ENCODE measurements at places on chromosomes 3 and 15. TPM values are rescaled to one million over a fixed set of nuclear protein-coding genes. Genes with fewer than 3 reads are reported as not detected.

The TOMM70 gene
- 54.9 TPM for total RNA-seq

The C3orf38 gene
- total RNA-seq: 18.6 TPM

The POLQ gene
- total RNA-seq: 12.3 TPM

The CLDN18 gene
- 0.17 TPM for total RNA-seq

The HTR3E gene
- total RNA-seq: not detected

The HLTF gene
- total RNA-seq: 73.4 TPM

The SNX33 gene
- 8.3 TPM for total RNA-seq

The MKRN2 gene
- 27.9 TPM for total RNA-seq

The USP13 gene
- total RNA-seq: 22.7 TPM

The JMJD7 gene
- total RNA-seq: 13.5 TPM

The ILDR1 gene
- total RNA-seq: 2.9 TPM

The NRG4 gene
- total RNA-seq: 1.0 TPM

The PTX3 gene
- 0.37 TPM for total RNA-seq

The SLC6A11 gene
- not detected for total RNA-seq

The ZPLD1 gene
- not detected for total RNA-seq

The POLR2M gene
- 86.2 TPM for total RNA-seq

DNA sequence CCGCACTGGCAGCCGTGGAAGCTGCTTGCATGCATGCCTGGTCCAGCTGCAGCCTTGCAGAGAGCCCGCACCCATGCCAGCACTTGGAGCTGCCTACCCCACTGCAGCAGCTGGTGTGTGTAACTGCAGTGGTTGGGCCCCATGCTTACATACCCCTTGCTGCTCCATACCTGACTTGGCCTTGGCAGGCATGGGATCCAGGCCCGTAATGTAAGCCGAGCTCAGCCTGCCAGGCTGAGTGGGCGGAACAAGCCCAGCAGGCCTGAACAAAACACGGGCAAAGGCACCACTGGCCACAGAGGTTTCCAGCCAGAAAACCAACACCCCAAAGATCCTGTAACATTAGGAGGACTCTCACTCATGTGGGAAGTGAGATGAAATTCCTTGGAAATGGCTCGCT is 48.3 kb downstream of the SLC6A20 start:
- H3K27ac ChIP-seq: no peak overlapping the region
- H3K27me3 ChIP-seq: no peaks in the 10 kb centered on the region
- H3K4me1 ChIP-seq: no peaks in the 10 kb centered on the region
- no peak for DNase-seq
- no peak overlapping the region for H3K4me3 ChIP-seq

DNA sequence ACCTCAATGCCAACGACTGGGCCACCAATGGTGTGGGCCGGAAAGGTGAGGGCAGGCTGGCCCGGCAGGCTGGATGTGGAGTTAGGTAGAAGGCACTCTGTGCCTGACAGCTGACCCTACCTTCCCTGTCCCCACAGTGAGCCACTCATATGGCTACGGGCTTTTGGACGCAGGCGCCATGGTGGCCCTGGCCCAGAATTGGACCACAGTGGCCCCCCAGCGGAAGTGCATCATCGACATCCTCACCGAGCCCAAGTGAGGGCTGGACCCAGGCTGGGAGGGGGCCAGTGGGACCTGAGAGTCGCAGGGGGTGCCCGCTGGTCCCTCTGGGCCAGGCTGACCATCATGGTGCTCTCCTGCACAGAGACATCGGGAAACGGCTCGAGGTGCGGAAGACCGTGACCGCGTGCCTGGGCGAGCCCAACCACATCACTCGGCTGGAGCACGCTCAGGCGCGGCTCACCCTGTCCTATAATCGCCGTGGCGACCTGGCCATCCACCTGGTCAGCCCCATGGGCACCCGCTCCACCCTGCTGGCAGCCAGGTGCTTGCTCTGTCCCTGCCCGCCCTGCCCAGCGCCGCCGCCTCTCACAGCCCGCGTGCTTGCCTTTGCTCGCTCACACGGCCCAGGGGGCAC is 4.5 kb upstream of the FES start:
- H3K4me3 ChIP-seq: no peak overlapping the region
- no peak overlapping the region for H3K27ac ChIP-seq
- no peak for DNase-seq
- peaks cover 11% of the 10 kb centered on the region for H3K36me3 ChIP-seq
- H3K27me3 ChIP-seq: no peaks in the 10 kb centered on the region
- no peaks in the 10 kb centered on the region for H3K4me1 ChIP-seq

- H3K27me3 ChIP-seq: peaks cover 13% of the 10 kb centered on the region
- DNase-seq: no peak
- no peak overlapping the region for H3K27ac ChIP-seq
- no peaks in the 10 kb centered on the region for H3K4me1 ChIP-seq
- no peaks in the 10 kb centered on the region for H3K36me3 ChIP-seq
Observed at GRCh38 chr3:73509066-73509465, 115.7 kb downstream of the PDZRN3 start.

GRCh38 chr3:102646557-102646956 is 211.7 kb downstream of the ZPLD1 start:
- no peaks in the 10 kb centered on the region for H3K27me3 ChIP-seq
- no peak overlapping the region for H3K4me3 ChIP-seq
- H3K4me1 ChIP-seq: no peaks in the 10 kb centered on the region
- no peak for DNase-seq
- no peak overlapping the region for H3K27ac ChIP-seq
- H3K36me3 ChIP-seq: no peaks in the 10 kb centered on the region

DNA sequence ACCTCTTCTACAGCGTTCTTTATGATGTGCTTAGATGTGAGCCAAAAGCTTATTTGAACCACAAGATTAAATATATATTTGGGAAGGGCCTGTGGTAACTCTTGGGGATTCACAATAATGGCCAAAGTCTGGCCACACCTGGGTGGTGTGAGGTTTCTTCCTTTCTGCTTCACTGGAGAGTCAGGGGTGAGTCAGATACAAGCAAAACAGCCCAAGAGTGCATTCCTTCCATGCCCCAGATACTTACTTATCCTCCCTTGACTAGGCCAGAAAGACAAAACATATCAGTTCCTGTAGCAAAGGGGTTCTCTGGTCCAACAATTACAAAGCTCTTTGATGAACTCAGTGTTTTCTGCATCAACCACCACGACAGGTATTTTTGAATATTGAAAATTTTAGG is 941 bp downstream of the ZBED2 start:
- peaks cover 33% of the 10 kb centered on the region for H3K4me1 ChIP-seq
- no peaks in the 10 kb centered on the region for H3K27me3 ChIP-seq
- H3K4me3 ChIP-seq: peak overlapping the region; percentile 44
- no peaks in the 10 kb centered on the region for H3K36me3 ChIP-seq
- DNase-seq: no peak

GRCh38 chr3:130543322-130543721 is 26.3 kb downstream of the COL6A6 start:
- no peaks in the 10 kb centered on the region for H3K4me1 ChIP-seq
- no peaks in the 10 kb centered on the region for H3K36me3 ChIP-seq
- H3K27ac ChIP-seq: no peak overlapping the region
- no peak for DNase-seq
- no peak overlapping the region for H3K4me3 ChIP-seq

GRCh38 chr3:196518966-196519717 is 4.0 kb upstream of the SMCO1 start:
- H3K27ac ChIP-seq: no peak overlapping the region
- DNase-seq: peak; percentile 86
- H3K36me3 ChIP-seq: no peaks in the 10 kb centered on the region
- H3K4me3 ChIP-seq: no peak overlapping the region
- H3K27me3 ChIP-seq: no peaks in the 10 kb centered on the region

GRCh38 chr3:23202203-23202920 is 765 bp upstream of the UBE2E2 start:
- peaks cover 16% of the 10 kb centered on the region for H3K27me3 ChIP-seq
- no peaks in the 10 kb centered on the region for H3K4me1 ChIP-seq
- no peaks in the 10 kb centered on the region for H3K36me3 ChIP-seq
- H3K4me3 ChIP-seq: peak overlapping the region; percentile 19
- DNase-seq: no peak
- no peak overlapping the region for H3K27ac ChIP-seq

DNA sequence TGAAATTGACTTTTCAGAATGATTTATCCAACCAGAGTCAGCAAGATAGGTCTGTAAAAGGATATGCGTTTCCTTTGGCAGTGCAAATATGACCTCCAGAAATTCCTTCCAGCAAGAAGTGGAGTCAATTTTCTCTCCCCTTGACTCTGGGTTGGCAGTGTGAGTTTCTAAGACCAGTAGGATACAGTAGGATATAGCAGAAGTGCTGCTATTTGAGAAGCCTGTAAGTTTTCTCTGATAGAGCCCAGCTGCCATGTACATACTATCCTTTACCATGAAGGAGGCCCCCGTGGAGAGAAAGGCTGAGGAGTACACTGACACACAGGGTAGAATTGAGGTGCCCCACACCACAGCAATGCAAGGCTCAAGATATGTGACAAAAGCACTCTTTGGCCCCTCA is 409.1 kb upstream of the PDZRN3 start:
- H3K36me3 ChIP-seq: no peaks in the 10 kb centered on the region
- H3K27me3 ChIP-seq: no peaks in the 10 kb centered on the region
- no peak for DNase-seq
- H3K4me1 ChIP-seq: no peaks in the 10 kb centered on the region

- no peak for DNase-seq
- H3K36me3 ChIP-seq: no peaks in the 10 kb centered on the region
- no peak overlapping the region for H3K27ac ChIP-seq
- no peaks in the 10 kb centered on the region for H3K4me1 ChIP-seq
Observed at GRCh38 chr15:50247819-50248655, 17.5 kb downstream of the HDC start.

GRCh38 chr3:57939775-57940174 is 68.4 kb upstream of the FLNB start:
- DNase-seq: no peak
- no peak overlapping the region for H3K4me3 ChIP-seq
- no peak overlapping the region for H3K27ac ChIP-seq

- no peak overlapping the region for H3K27ac ChIP-seq
- no peaks in the 10 kb centered on the region for H3K36me3 ChIP-seq
- H3K4me3 ChIP-seq: no peak overlapping the region
- H3K27me3 ChIP-seq: no peaks in the 10 kb centered on the region
- no peaks in the 10 kb centered on the region for H3K4me1 ChIP-seq
Observed at GRCh38 chr3:31093606-31094005, 199.1 kb upstream of the GADL1 start.

DNA sequence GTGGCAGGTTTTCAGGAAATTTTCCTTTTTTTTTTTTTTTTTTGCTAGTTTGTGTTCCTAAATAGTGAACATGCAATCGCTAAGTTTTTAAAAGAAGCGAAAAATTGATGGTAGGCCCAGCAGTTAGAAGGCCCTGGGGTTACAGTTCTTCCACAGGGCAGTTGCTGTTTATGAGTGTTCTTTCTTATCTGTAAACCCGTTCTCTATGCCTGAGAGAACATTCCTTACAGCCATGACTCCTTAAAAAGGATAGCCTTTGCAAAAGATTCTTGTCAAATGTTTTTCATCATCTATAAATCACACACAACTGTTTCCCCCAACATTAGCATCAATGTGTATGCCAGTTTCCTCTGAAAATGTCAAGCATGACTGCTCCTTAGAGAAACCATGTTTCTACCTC is 23.8 kb upstream of the MYZAP start:
- no peaks in the 10 kb centered on the region for H3K36me3 ChIP-seq
- H3K27me3 ChIP-seq: no peaks in the 10 kb centered on the region
- peaks cover 22% of the 10 kb centered on the region for H3K4me1 ChIP-seq
- DNase-seq: no peak
- H3K27ac ChIP-seq: no peak overlapping the region
- no peak overlapping the region for H3K4me3 ChIP-seq

DNA sequence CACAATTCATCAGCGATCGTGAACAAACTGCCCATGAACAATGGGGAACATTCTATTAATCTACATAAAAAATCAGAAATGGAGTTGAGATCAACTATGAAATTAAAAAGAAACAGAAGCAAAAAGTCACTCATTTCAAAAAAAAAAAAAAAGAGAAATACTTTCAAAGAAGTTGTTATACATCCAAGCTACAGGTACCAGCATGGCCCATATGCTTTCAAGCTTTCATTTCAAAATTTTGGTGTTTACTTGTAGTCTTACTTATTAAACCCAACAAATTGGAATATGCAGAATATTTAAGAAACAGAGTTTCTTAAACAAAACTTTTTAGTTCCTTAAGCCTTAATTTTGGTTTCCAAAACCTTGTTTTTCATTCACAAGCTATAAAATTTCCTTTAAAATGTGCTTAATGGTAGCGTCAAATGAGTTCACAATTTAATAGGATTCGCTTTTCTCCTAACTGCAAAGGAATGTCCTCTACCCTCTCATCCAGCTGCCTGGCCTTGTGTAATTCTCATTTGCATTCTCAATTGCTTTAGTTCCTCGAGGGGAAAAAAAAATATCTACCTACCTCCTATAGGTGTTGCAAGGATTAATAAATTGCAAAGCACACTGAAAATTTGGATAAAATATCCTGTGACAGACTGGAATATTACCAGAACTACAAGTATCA is 565.2 kb downstream of the ROBO1 start:
- no peak overlapping the region for H3K4me3 ChIP-seq
- H3K4me1 ChIP-seq: no peaks in the 10 kb centered on the region
- no peak for DNase-seq
- no peaks in the 10 kb centered on the region for H3K36me3 ChIP-seq
- H3K27ac ChIP-seq: no peak overlapping the region

DNA sequence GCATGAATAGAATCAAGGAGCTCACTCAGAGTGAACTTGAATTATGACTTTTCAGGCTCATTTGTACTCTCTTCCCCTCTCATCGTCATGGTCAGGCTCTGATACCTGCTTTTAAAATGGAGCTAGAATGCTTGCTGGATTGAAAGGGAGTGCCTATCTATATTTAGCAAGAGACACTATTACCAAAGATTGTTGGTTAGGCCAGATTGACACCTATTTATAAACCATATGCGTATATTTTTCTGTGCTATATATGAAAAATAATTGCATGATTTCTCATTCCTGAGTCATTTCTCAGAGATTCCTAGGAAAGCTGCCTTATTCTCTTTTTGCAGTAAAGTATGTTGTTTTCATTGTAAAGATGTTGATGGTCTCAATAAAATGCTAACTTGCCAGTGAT is 9.6 kb downstream of the CCNDBP1 start:
- DNase-seq: no peak
- no peak overlapping the region for H3K4me3 ChIP-seq
- H3K27me3 ChIP-seq: no peaks in the 10 kb centered on the region
- no peak overlapping the region for H3K27ac ChIP-seq

Measured in HCT116 (cell line).